ENCODE measurements at places on chromosomes 16 and 17.

DNA sequence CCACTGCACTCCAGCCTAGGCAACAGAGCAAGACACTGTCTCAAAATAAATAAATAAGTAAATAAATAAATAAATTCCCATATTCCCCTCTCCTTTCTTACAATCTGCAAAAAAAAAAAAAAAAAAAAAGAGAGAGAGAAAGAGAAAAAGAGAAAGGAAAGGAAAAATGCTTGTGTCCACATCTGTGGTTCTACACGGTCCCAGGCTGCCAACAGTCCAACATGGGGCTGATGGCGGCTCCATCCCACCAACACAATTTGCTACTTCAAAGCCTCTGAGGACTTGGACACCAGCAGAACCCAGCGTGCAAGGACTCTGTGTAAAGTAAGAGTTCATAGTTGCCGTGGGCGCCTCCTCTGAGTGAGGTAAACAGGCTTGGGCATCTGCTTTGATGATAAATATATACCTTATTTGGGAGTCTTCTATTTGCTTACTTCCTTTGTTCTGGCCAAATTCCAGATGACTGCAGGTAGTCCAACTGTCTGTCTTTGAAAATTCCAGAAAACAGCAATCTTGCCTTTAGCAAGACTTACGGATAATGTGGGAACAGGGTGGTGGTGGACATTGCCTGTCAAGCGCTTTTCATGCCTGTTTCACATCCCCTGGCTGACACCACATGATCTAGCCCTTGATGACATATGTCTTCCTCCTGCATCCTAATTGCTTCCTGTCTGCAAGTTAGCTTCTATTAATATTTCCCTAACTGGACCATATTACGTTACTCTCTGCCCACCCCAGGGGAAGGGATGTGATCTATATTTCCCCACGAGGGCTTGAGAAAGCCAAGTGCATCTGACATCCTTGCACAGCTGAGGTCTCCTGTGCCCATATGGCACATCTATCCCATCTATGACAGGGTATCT lies 10.1 kb downstream of the LITAF start:
- no peak for DNase-seq

- no peak for DNase-seq
Measured at GRCh38 chr17:60583008-60583407, 17.0 kb upstream of the PPM1D start.

DNA sequence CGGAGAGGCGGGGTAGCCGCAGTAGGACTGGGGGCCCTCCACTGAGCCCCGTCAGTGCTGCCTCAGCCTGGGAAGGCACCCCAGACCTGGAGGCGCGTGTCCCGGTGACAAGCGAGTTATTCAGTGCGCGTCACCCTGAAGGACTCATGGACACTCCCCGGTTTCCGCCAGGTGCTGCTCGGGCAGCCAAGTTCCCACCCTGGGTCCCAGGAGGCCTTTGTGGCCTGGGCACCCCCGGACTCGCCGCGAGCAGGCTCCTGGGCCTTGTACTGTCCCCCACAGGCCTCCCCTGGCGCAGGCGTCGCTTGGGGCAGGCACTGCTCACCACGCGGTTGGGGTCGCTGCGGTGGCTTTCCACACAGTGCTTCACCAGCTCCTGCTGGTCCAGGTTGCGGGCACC lies 7.6 kb downstream of the RNF166 start:
- DNase-seq = no peak

DNA sequence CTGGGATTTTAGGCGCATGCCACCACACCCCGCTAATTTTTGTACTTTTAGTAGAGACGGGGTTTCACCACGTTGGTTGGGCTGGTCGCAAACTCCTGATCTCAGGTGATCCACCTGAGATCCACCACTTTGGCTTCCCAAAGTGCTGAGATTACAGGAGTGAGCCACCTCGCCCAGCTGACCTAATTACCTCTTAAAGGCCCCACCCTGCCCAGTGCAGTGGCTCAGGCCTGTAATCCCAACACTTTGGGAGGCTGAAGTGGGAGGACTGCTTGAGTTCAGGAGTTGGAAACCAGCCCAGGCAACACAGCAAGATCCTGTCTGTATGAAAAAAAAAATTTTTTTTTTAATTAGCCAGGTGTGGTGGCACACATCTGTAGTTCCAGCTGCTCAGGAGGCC lies 2.9 kb upstream of the COASY start:
- DNase-seq = no peak

DNA sequence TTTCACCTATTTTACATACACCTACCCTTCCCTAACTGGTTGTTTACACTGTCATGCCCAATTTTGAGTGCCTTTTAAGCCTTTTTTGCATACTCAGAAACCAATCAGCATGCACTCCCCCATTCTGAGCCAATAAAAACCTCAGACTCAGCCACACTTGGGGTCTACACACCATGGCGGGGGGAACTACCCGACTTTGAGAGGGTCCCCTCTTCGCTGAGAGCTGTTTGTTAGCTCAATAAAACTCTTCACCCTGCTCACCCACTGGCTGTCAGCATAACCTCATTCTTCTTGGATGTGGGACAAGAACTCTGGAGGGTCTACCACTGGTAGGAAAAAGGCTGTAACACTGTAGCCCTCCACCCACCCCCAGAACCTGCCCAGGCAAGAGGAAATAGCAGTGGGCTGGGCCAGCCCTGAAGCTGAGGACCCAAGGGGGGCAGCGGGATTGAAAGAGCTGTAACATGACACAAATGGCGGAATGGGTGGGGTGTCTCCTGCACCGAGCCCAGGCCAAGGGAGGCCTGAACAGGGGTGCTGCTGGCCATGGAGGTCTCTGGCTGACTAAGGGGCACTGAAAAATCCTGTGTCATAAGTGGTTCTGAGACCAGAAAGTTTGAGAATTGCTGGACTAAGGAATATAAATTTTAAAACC lies 3.0 kb upstream of the FLYWCH2 start:
- no peak for DNase-seq

- no peak for DNase-seq
Measured at GRCh38 chr17:14866266-14866665, 398.9 kb downstream of the PMP22 start.

DNA sequence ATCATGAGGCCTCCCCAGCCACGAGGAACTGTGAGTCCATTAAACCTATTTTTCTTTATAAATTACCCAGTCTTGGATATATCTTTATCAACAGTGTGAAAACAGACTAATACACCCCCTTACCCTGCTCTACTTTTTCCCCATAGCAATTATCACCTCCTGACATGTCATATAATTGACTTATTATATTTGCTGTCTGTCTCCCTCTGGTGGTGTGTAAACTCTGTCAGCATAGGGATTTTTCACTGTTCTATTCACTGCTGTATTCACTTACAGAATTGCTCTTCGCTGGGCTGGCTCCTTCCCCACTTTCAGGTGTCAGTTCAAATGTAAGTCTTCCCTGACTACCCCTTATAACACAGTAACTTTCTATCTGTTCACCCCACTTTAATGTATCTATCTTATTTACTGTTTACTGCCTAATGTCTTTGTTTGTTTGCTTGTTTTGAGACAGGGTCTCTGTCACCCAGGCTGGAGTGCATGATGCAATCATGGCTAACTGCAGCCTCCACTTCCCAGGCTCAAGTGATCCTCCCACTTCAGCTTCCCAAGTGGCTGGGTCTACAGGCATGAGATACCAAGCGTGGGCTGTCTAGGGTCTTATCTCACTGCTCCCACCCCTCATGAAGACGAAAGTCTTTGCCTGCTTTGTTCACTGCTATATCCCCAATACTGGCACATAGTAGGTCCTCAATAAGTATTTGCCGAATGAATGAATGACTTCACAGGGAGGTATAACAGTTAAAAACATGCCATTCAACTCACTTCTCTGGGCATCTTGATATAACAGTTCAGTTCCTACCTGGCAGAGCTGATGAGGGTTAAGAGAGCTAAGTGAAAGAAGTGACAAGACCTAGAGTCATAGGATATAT lies 52.4 kb upstream of the CDH3 start:
- DNase-seq = no peak

DNA sequence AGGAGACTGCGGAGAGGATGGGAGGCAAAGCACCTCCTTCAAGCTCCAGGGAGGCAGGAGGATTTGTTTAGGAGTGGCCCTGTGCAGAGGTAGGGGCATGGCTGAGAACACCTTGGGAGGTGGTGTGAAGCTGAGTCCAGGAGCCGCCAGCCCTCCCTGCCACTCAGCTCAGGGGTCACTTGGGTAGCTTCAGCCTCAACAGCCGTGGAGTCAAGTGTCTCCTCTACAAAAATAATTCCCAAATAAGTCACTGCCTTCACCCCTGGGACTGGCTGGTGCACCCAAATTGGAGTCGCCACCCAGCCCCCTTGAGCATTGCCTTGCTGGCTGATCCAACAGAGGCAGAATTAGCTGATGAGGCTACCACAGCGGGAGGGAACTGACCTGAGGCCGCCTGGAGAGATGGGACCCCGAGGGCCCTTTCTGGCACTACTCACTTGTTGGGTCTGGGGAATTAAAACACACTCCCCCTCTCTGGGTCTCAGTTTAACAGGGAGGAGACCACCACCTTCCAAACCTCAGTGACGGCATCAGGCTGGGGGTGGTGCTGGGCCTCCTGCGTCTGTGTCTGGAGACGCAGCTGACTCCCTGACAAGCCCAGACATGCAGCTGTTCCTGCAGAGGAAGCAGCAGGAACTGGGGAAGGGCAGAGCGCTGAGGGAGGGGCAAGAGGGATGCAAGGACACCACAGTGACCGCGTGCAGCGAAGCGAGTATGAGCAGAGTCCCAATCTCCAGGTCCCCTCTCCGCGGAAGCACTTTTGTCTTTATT lies 87.9 kb upstream of the TOB1 start:
- no peak for DNase-seq

Measured in SW 1271 (cell line).